ENCODE measurements at places on chromosomes 5 and 9. TPM values are rescaled to one million over a fixed set of nuclear protein-coding genes. Genes with fewer than 3 reads are reported as not detected.

Gene PCDHB7
- 1.5 TPM for total RNA-seq

Gene OCLN
- 2.3 TPM for total RNA-seq

Gene TLX3
- total RNA-seq, result not detected

Gene ANKRD18A
- total RNA-seq, result not detected

Gene IL13
- not detected for total RNA-seq

Gene SAPCD2
- total RNA-seq, result 0.26 TPM

Gene DNM1
- total RNA-seq, result 30.4 TPM

Gene ANKRD31
- total RNA-seq, result 0.26 TPM

Gene PCDHA9
- 0.26 TPM for total RNA-seq

Gene LURAP1L
- 87.6 TPM for total RNA-seq

Gene RALGDS
- 23.6 TPM for total RNA-seq

Gene SDHA
- total RNA-seq, result 150 TPM

Gene DUSP1
- total RNA-seq, result 148 TPM

Gene CERT1
- total RNA-seq, result 36.5 TPM

Gene AK3
- total RNA-seq, result 90.3 TPM

Gene GPR21
- total RNA-seq, result 0.66 TPM

Gene CDH18
- total RNA-seq, result not detected

Gene SLC36A2
- not detected for total RNA-seq

Gene SGCD
- 67.5 TPM for total RNA-seq

Gene PCSK1
- not detected for total RNA-seq

Gene ANKS6
- total RNA-seq, result 9.6 TPM

Gene SLU7
- 74.5 TPM for total RNA-seq

Gene MARVELD2
- total RNA-seq, result 1.3 TPM

Gene IL3
- not detected for total RNA-seq

Gene SLC27A6
- 0.26 TPM for total RNA-seq

Gene LRRC70
- total RNA-seq, result 1.3 TPM

Gene ARRDC3
- 87.1 TPM for total RNA-seq

Gene TNIP1
- total RNA-seq, result 59.1 TPM

Gene FAM219A
- 5.3 TPM for total RNA-seq

Gene SLC6A18
- not detected for total RNA-seq

Gene TEX10
- 30.3 TPM for total RNA-seq

Gene SLC28A3
- total RNA-seq, result under 0.01 TPM

Gene WDR38
- not detected for total RNA-seq

Gene EEIG1
- total RNA-seq, result 7.2 TPM

Gene CDX1
- 0.33 TPM for total RNA-seq

Gene PPIC
- total RNA-seq, result 70.1 TPM
